ENCODE measurements at places on chromosomes 12 and 14.

DNA sequence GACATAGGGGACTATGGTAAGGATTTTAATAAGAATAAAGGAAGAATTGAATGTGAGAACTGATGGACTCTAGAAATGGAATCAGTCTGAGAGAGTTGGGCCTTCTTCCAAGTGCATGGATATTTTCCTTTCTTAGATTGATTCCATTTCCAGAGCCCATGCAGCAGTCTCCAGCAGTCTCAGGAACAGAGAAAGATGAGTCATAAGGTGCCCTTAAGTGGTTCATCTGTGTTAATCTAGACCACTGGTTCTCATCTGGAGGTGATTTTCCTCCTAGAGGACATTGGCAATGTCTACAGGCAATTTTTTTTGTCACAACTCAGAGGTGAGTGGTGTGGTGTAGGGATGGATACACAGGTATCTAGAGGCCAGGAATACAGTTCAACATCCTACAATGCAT, 25.9 kb downstream of the TRIM9 start:
- DNase-seq: no peak

DNA sequence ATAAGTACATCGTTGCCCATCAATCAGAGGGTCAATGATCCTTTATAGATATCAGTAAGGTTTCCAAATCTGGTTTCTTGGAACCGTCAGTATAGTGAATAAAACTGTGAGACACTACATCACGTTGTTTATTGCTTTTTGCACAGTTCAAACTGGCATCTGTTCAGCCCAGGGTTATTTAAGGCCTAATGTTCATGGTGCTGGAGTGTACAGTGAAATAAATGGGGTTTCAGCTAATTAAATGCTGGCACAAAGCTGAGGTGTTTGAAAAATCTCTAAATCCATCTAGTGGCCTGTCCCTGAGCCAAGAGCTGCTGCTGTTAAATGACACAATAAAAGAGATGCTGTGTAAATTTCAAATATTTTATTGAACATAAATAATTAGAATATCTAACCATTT, 69.9 kb downstream of the RPS29 start:
- no peak for DNase-seq

DNA sequence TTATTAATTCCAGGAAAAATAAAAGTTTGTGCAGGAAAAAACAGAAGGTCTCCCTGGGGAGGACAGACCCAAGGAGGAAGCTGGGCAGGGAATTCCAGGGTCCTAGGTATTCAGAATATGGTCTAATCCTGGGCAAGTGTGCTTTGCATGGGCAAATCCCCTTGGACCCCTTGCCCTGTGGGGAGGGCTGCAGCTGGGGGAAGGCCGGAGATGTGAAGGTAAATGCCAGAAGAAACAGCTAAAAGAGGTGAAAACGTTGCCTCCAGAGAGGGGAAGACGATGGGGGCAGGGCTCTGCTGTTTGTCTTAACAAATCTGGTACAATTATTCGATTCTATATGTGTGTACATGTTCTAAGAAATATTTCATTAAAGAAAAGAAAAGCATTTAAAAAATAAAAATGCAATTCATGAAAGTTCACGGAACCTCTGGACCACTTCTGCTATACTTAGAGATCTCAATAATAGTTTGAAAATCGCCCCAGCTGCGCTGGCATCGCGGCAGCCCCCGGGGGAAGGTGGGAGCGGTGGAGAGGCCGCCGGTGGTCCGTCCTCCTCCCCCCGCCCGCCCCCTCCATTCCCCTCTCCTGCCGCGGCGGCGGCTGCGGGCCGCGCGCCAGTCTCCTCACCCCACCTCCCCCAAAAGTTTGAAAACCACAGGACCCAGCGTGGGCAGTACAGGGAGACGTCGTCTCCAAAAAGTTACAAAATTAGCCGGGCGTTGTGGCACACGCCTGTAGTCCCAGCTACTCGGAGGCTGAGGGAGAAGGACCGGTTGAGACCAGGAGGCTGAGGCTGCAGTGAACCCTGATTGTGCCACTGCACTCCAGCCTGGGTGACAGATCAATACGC, 1.5 kb upstream of the PRPF40B start:
- DNase-seq: no peak

- DNase-seq: no peak
These were observed 60.9 kb downstream of the SVOP start for GRCh38 chr12:108959748-108960655.

- peak; percentile 55 for DNase-seq
These were observed 31.4 kb downstream of the CD9 start for GRCh38 chr12:6231359-6232268.

- DNase-seq: no peak
These were observed 59.4 kb upstream of the TUNAR start for GRCh38 chr14:95817271-95817670.

- no peak for DNase-seq
These were observed 577.5 kb downstream of the BCL11B start for GRCh38 chr14:98694541-98694940.

DNA sequence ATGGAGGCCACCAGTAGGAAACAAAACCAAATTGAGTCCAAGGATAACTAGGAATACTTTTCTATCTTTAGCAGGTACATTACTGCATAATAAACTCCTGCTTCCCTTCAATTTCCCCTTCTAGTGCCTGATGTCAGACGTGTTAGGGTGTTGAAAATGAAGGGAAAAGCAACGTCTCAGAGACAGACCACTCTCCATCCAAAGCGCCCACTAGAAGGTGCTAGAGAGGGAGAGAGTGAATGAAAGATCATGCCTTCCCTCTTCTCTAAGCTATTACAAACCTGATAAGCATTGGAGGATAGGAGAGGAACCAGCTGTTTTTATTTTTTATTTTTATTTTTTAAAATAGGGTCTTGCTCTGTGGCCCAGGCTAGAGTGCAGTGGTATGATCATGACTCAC, 64.1 kb downstream of the ZNF641 start:
- no peak for DNase-seq

- DNase-seq: no peak
These were observed 150.3 kb downstream of the DAD1 start for GRCh38 chr14:22438742-22439141.

- no peak for DNase-seq
These were observed 55.5 kb upstream of the PCED1B start for GRCh38 chr12:47023953-47024352.

GRCh38 chr12:105865886-105866285, 272.9 kb downstream of the NUAK1 start:
- no peak for DNase-seq

GRCh38 chr14:103973354-103973753, 31.0 kb upstream of the RD3L start:
- no peak for DNase-seq

GRCh38 chr12:25797386-25797785, 161.1 kb upstream of the RASSF8 start:
- DNase-seq: no peak

DNA sequence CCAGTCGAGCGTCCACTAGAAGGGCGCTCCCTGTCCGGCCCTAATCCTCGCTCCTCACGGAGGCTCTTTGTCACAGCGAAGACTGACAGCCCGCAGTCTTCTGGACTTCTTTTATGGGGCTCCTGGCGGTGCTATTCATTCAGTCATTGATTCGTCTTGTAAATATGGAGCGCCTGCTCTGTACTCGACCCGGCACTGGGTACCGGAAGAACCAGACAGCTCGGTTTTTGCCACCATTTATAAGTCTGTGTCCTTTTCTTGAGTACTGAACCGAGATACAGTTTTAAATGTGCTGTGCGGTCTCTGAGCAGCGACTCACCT, 570 bp downstream of the DMAC2L start:
- no peak for DNase-seq

DNA sequence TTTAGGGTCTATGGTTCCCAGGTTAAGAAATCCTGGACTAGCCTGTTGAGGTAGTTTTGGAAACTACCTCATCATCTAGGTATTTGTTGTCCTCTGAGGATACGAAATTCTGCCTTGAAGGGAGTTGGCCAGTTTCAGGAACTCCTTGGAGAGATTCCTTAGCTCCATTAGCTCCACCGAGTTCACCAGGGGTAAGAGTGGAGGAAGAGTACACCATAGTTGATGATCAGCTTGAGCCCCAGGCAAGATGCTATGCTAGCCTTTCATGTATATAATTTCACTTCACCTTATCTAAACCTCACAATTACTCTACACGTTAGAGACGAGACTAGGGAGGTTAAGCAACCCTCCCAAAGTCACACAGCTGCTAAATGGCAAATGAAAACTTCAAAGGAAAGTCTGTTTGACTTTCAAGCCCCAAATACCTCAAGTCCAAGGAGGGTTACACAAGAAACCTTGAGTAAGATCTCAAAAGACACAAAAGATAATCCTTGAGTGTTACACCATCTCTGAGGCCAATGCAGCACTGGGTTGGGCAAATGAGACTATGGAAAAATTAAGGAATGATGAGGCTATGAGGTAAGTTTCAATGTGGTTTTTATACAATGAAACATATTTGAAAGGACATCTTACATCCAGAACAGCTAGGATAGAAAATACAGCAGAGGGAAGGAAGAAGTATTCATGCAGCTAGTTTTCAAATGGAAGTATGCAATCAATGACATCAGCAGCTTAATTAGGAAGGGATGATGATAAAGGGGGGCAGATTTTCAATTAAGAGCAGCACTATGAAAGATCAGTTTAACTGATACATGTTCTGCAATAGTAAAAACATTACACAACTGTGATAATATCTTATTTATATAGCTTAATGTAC, 97.2 kb upstream of the KRAS start:
- DNase-seq: no peak

DNA sequence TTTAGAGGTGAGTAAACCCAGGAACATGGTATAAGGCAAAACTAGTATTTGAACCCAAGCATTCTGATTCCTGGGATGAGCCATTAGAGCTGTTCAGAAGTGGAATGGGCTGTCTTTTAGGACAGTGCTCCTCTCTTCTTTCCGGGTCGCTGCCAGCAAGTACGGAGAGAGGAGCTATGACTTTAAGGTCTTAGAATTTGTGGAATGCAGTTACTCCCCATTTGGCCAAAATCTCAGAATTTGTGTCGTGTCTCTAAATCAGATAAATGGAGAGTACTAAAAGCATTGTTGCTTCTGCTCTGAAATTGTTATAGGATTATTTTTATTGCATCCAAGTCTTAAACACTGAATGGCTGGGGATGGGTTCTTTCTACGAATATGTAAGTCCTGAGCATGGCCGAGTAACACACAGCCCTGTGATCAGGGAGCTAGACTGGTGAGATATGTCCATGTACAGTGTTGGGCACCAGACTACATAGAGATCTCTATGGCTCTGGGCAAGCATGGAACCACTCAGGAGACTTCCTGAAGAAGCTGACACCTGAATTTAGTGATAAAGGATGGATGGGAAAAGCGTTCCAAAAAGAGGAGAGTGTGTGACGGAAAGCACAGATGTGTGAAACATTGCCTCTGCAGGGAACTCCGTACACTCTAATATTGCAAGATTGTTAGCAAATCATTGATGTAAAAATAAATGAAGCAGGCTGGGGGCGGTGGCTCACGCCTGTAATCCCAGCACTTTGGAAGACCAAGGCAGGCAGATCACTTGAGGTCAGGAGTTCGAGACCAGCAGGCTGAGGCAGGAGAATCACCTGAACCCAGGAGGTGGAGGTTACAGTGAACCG, 184.7 kb downstream of the SRGAP1 start:
- DNase-seq: no peak

- no peak for DNase-seq
These were observed 170.2 kb upstream of the FOXG1 start for GRCh38 chr14:28596391-28596790.

DNA sequence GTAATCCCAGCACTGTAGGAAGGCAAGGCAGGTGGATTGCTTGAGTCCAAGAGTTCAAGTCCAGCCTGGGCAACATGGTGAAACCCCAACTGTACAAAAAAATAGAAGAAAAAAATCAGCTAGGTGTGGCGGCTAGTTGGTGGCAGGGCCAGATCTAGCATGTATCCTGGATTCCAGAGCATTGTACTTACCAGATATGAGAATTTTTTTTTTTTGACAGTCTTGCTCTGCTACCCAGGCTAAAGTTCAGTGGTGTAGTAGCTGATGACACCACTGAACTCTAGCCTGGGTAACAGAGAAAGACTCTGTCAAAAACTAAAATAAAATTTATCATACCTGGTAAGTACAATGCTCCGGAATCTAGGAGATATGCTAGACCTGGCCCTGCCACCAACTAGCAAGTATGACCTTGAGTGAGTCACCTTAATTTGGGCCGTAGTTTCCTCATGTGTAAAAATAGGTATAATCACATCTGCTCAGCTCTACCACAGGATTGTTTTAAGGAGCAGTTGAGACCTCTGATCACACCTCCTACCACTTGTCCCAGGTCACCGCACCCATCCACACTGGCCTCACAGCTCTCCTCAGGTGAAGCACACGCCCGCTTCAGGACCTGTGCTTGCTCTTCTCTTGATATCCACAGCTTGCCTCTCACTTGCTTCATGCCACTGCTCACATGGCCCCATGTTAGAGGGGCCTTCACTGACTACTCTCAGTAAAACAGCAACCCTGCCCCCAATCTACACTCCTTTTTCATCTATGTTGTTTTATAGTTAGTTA, 140.2 kb downstream of the STXBP6 start:
- peak; percentile 22 for DNase-seq

DNA sequence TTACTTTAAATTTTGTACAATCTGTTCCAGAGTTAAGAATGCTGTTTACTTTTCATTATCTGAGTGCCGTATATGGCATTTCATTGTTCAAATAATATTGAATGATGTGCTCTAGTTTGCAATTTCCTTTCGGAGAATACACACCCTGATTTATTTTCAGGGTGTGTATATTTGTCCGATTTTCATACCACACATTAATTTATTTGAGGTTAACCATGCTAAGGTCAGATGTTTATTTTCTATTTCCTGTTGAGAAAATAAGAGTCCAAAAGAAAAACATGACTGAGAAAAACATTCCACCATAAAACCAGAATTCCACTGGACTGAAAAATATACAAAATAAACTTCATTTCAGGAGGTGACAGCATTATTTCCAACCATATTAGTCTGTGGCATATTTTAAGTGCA, 64.2 kb upstream of the OVCH1 start:
- peak; percentile 22 for DNase-seq

- DNase-seq: no peak
These were observed 90.0 kb downstream of the BCL11B start for GRCh38 chr14:99181804-99182520.

GRCh38 chr14:87940382-87940781, 52.6 kb downstream of the GALC start:
- no peak for DNase-seq

GRCh38 chr14:95885866-95886265, 9.2 kb downstream of the TUNAR start:
- no peak for DNase-seq

DNA sequence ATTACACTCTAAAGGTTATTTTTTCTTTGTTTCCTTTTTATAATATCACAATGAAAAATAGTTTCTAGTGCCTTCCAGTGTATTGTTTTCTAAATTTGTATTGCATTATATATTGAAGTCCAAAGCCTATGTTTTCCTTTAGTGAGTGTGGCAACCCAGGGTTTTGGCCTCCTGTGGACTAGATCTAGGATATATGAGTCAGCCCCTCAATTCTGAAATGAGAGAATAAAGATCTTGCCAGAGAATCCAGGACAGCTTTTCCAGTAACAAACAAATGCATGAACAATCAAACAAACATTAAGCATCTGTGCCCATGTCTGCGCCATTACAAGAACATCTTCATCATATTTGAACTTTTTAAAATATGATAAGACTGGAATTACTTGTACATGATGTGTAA, 70.7 kb upstream of the SSTR1 start:
- DNase-seq: no peak

GRCh38 chr12:28425526-28425925, 235.3 kb downstream of the CCDC91 start:
- DNase-seq: peak; percentile 4

GRCh38 chr12:69816082-69816481, 8.9 kb upstream of the MYRFL start:
- DNase-seq: no peak
